ENCODE measurements at places on chromosomes 13 and 19.

DNA sequence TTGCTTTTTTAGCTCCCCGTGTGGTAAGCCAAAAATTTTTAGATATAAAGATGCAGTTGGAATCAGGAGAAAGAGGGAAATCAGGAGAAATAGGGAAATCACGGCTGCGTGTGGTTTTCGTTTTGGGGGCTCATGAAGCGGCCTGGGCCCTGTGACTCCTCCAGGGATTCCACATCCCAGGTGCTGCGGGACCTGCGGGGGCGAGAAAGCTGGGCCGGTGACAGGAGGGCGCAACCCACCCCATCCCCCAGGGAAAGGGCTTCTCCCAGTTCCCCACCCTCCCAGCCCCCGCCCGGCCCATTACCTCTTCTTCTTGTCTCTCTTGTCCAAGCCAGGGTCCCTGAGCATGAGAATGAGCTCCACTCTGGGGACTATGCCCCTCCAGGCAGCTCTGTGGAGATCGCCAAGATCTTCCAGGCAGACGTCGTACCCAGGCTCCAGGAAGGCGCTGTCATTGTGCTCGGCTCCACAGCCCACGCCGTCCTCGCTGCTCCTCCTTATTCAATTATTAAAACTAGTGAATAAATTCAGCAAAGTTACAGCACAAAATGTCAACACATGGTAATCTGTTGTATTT is 111.0 kb downstream of the MRPL57 start:
- DNase-seq: no peak

- no peak for DNase-seq
Observed at GRCh38 chr13:99626461-99627082, 125.3 kb downstream of the TM9SF2 start.

DNA sequence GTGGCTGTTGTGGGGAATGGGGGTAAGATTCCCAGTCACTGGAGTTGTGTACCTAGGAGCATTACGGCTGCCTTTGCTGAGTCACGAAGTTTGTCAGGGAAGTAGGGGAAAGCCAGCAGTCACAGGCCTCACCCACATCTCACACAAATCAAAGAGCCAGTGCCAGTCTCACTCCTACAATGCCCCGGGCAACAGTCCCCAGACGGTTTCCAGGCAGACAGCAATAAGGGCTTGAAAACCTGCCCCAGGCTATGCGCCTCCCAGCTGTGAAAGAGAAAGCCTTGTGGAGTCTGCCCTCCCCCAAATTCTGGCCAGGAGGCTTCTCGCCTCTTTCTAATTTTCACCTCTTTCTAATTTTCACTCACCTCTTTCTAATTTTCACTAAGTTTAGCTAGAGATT is 142.3 kb upstream of the EDNRB start:
- no peak for DNase-seq

GRCh38 chr13:25001476-25002206 is 94.3 kb upstream of the PABPC3 start:
- no peak for DNase-seq

DNA sequence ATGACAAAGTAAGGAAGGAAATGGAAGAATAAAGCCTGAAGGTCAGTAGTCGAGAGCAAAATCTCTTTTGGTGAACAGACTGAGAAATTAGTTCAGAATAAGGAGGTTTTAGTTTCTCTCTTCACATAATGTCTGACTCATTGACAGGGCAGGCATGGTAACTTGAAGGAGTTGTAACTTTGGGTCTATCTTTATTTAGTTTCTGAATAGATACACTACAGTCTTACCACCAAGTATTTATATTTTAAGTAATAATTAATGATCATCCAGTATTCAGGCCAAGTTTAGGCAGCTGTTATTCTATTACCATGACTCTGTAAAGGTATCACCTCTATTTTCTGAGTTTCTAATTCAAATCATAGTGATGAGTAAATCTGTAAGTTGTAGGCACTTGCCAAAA is 219.9 kb downstream of the SPRY2 start:
- DNase-seq: no peak

GRCh38 chr19:5204212-5204611 is 136.4 kb downstream of the PTPRS start:
- no peak for DNase-seq

DNA sequence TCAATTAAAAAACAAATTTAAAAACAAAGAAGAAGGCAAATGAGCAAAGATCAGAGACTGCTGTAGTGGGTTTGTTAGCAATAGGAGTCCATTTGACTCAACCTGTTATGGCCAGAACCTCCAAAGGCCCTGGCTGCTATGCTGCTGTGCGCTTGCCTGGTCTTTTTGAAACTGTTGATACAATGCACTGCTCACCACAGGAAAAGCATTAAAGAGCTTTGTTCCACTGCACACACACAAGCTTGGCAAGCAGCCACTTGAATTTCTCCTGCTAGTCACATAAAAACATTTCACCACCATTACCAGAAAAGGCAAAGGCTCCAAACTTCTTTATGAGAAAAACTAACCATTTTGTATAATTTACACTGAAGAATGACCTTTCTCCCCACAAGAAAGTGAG is 132.2 kb downstream of the FREM2 start:
- DNase-seq: no peak

Data from activated CD4-positive, alpha-beta T cell treated with anti-CD3 and anti-CD28 coated beads, Interleukin-2, amount 50 U/mL, for 24 hours (primary cell).